ENCODE measurements at places on chromosomes 6 and 20.

GRCh38 chr6:25083784-25084507, 148.2 kb upstream of the RIPOR2 start:
- no peak for DNase-seq

DNA sequence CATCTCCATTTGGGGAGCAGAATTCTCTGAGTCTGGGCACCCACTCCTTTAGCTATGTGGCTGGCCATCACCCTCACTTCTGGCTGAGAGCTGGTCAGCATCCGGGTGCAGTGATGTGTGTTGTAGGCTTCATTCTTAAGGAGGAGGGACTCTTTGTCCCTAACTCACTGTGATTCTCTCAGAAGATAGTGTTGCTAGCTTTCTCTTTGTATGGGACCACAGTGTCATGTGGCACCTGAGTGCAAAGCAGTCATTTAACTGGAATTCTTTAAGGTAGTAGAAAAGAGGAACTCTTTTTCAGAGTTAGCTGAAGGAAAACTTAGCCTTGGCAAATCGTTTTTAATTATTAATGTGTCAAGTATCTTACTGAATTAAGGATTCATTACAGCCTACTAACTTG, 165.9 kb downstream of the JARID2 start:
- no peak for DNase-seq

GRCh38 chr20:58627212-58628072, 23.6 kb upstream of the STX16 start:
- DNase-seq: no peak

DNA sequence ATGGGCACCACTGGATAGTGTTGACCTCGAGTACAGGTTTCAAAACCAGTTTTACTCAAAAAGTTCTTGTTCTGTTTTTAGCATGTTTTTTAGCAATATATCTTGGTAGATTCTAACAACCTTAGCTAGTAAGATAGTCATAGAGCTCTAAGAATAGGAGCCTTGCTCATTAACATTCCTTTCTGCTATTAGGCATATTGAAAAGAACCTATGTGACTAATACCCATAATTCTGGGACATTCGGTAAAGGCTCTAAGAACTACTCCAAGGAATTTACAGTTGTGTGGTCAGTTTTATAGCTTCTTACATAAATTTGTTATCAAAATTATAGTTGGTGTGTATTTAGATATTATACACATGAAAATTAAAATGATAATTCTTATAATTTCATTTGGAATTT, 11.6 kb downstream of the SLC9A8 start:
- DNase-seq: no peak

- DNase-seq: no peak
Observed at GRCh38 chr20:39674842-39675241, 712.7 kb downstream of the DHX35 start.

DNA sequence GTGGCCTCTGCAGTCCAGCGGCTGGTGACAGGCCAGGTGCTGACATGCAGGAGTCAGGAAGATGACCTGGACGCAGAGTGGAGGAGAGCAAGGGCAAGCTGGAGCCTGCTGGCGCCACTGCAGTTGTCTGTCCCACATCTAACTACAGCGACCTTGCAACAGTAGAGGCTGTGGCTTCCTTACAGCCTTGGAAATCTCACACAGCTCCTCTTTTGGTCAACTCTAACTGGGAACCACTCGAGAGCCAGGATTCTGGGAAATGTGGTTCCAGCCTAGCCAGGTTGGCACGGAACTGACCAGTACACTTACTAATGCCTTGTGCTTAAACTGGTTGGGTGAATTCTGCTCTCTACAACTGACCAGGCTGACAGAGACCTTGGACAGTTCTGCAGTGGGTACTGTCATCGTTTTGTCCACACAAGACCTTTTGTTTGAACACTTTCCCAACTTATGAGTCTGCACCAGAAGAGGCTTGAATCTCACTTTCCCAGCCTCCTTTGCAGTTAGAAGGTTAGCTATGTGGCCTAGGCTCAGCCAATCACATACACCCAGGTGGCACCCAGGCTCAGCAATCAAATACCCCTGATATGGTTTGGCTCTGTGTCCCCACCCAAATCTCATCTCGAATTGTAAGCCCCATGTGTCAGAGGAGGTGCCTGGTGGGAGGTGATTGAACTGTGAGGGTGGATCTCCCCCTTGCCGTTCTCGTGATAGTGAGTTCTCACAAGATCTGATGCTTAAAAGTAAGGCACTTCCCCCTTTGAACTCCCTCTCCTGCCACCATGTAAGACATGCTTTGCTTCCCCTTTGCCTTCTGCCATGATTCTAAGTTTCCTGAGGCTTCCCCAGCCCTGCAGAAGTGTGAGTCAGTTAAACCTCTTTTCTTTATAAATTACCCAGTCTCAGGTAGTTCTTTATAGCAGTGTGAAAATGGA, 153.5 kb downstream of the ZMYND8 start:
- no peak for DNase-seq

DNA sequence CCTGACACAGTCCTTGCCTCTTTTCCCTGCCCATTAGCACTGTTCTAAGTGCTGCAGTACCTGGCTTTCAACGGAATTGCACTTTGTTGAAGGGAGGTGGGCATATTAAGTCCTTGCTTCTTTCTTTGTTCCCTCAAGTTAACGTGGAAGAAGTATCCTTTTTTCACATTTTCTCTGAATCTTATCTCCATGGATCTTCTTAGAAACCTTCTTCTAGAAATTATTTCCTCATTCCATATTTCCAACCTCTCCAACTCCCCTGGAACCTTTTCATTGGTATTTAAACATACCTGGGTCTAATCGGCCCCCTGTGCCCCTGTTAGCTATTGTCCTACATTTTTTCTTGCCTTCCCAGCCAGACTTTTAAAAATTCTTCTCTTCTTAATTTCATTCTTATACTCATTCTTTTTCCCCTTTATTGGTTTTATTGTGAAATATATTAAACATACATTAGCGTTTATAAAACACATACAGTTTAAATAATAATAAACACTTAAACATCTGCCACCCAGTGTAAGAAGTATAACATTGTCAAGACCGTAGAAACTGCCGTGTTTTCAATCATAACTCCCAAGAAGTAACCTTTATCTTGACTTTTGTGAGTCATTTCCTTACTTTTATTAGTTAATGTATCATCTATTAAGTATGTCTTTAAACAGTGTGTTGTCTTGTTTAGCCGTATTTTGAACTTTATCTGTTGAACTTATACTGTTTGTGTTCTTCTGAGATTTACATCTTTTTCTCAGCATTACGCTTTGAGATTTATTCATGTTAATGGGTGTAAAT, 118.2 kb downstream of the CDKAL1 start:
- peak; percentile 69 for DNase-seq

DNA sequence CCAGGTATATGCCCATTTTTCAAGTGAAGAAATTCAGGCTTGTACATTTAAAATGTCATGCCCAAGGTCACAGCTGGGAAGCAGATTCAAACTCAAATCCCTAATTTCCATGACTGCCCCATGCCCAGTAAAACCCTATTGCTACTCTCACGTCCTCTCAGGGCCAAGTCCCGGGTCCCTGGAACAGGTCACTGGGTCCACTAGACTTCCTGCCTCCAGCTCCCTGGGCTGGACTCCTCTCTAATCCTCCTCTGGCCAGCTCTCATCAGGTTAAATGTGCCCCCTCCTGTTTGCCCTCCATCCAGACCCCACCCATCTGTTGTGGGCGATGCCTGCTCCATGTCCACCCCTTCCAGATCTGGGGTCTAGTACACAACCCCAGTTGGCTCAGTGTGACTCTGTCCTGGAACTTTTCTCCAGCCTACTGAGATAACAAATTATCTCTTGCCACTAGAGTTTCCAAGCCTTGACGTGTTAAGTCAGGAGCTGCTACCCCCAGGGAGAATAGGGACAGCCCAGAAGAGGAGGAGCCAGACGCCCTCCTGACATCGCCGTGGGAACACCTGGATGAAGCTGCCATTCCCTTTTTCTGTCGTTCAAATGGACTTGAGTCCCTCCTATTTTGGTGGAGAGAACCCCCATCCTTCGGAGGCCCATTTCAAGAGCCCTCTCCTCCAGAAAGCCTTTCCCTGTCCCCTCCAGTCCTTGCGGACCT, 3.7 kb upstream of the SPDEF start:
- no peak for DNase-seq

GRCh38 chr20:10763112-10763511, 89.3 kb upstream of the JAG1 start:
- no peak for DNase-seq

DNA sequence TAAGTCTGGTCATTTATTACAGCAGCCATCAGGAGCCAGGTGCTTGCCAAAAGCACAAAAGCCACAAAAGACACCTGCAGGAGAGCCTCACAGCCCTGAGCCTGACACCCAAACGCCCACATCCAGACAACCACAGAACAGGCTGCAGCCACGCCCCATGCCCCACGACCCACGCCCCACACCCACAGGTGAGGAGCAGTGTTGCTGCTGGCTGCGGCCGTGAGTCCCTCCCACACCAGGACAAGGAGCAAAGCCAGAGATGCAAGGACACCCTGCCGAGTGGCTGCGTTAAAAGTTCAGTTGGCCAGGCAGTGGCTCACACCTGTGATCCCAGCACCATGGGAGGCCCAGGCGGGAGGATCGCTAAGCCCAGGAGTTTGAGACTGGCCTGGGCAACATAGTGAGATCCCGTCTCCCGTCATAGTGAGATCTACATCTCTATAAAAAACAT, 43.0 kb downstream of the SLC2A4RG start:
- DNase-seq: no peak

DNA sequence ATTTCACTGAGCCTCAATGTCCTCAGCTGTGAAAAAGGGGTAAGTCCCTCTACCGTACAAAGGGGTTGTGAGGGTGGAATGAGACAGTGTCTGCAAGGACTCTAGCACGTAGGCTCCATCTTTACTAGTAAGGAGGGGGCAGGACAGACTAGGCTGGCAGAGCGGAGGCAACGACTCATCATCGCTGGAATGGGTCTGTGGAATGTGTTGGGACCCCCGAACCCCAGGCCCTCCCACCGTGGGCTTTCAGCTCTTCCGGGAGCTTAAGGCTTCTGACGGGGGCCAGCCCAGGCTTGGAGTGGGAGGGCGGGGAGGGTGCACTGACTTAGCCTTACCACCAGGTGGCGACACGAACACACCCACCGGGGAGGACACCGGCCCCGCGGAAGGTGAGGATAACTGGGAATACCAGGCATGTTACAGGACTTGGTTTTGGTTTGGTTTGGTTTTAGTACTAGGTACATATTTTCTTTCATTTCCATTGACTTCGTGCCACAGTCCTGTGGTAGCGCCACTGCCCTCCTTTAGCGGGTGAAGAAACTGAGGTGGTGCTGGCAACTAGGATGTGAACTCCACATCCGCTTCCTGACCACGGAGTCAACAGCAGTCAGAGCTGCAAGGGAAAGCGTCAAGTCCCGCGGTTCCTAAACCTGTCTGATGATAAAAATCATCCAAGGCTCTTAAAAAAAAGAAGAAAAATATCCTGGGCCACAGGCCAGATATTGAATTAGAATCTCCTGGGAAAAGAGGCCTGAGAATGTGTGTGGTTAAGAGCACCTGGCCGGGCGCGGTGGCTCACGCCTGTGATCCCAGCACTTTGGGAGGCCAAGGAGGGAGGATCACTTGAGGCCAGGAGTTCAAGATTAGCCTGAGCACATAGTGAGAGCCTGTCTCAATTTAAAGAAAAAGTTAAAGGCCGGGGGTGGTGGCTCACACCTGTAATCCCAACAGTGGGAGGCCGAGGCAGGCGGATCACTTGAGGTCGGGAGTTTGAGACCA, 10.3 kb upstream of the TULP1 start:
- peak; percentile 50 for DNase-seq

DNA sequence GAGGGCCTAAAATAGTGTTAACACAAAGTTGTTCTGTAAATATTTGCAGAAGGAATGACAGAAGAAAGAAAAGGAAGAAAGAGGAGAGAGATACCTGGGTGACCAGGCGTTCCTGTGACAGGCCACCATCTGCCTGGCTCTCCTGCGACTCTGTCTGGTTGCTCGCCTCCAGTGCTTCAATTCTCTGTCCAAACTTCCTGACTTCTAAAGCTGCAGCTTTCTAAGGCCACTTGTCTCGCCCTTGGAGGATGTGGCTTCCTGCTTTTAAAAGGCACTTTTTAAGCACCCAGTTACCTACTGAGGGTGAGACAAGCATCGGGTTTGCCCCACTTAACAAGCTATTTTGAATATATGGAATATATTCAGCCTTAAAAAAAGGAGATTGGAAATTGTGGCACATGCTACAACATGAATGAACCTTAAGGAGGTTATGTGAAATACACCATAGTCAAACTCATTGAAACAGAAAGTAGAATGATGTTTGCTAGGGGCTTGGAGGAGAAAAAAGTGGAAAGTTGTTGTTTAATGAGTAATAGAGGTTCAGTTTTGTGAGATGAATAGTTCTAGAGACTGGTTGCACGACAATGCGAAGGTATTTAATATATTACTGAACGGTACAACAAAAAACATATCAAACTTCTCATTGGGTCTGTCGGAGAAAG, 32.8 kb downstream of the VIP start:
- DNase-seq: no peak

All from HCEC 1CT (cell line).